Foreskin fibroblast (primary cell): ENCODE measurements at places on chromosomes 1 and 21.

- no peak for DNase-seq
Measured at GRCh38 chr1:217117973-217118465, 394.8 kb upstream of the ESRRG start.

GRCh38 chr21:33278721-33279120, 12.6 kb downstream of the IL10RB start:
- peak; percentile 87 for DNase-seq

DNA sequence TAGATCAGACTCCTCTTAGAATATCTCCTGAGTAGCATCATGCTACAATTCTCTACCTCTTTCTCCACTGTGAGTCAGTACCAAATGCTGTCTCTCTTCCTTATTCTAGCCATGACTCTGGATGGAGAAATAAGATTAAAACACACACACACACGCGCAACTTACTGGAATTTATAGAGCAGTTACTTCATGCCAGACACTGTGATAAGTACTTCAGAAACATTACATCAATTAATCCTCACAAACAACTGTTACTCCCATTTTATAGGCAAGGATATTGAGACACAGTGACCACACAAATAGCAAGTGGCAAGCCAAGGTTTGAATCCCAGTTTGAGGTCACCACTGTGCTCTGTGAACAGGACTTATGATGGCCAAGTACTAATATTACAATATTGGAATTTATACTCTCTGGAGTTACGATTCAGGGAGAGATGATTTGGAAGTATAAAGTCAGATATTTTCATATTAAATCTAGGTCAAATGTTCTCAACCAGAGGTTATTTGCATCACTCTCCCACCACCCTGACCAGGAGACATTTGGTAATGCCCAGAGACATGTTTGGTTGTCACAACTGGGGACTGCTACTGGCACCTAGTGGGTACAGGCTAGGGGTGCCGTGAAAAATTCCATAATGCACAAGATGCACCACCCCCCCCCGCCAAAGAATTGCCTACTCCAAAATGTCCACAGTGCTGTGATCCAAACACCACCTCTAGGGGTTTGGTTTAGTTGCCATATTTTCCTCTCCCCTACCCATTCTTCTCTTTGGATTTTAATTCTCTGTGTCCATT, 221.6 kb downstream of the LTN1 start:
- DNase-seq = peak; percentile 40

DNA sequence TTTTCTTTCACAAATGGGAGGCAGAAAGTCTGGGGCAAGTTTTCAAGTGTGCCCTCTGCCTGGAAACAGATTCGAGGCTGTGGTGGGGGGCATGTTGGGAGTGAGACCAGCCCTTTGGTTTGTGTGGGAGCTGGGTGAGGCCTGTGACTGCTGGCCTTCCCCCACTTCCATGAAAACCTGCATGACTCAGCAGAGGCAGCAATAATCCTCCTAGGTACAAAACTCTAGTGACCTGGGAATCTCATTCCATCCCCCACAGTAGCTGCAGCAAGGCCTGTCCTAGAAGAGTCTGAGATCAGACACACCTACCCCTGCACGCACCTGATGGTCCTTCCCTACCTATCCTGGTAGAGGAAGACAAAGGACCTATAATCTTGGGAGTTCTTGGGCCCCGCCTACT, 42.1 kb upstream of the KIAA0040 start:
- DNase-seq = no peak

DNA sequence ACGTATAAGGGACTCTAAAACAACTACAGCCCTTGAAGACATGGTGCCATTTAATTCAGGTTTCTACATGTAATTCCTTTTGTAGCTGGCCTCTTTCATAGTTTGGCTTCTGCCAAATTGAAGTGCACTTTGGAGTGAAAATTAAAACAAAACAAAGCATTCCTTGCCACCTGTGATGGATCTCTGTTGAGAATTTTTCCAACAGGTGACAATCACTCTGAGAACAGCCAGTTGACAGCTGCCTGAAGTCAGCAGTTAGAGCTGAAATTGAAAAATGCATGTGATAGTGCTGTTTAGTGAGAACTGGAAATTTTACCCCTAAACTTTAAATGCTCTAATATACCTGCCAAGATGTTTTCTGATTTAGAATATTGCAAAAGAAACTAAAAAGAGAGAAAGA, 134.5 kb downstream of the SNX7 start:
- DNase-seq = no peak

- no peak for DNase-seq
Measured at GRCh38 chr1:4825800-4826450, 171.5 kb downstream of the AJAP1 start.

DNA sequence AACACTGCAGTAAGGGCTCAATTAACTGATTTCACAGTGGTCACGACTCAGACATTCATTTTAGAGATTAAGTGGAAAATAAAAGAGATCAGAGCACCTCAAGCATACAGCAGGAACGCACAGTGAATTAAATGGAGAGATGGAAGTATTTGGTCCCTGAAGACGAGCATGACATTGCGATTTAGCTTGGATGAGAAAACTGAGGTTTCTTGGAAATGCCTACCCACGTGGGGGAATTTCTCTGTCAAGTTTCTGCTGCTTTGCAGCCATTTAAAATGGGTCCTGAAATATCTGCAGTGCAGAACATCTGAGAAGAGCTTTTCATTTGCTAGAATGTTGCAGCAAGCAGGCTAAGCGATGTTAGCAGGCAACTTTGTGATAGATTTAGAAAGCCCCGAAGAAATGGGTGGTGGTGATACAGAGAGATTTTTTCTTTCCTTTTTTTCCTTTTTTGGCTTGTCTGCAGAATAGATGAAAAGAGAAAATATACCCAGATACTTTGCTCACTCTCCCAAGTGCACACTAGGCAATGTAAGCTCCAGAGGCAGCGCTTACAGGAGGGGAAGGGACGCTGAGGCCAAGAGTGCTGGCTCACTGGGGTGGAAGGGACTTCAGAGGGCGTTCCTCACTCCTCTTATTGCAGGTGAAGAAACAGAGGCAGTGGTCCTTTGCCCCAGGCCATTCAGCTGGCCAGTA, 258.0 kb downstream of the KCNJ6 start:
- DNase-seq = peak; percentile 3

- DNase-seq = no peak
Measured at GRCh38 chr1:2438038-2438437, 25.7 kb upstream of the PEX10 start.

DNA sequence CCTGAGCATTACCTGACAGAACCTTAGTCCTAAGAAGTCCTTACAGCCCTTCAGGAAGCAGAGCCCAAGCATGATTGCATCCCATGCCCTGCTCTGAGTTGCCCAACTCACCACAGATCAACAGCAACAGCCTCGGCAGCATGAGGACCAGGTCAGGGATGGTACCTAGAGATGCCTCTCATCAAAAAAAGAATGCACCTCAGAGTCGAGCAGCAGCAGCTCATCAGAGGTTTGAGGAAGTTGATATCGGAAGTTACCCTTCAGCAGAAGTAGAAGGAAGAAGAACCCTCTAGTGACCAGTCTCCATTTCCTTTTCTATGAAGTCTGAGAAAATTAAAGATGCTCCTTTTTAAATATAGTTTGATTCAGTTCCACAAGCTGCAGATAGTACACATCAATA, at the start of gene FCRL1:
Gene FCRL1, minus strand, starts transcription at position 225 of the 400 bp plus-strand sequence. Its CDS starts 83 bp downstream, at position 142.
- no peak for DNase-seq

GRCh38 chr1:158177700-158178450, 2.8 kb upstream of the CD1D start:
- DNase-seq = peak; percentile 44

DNA sequence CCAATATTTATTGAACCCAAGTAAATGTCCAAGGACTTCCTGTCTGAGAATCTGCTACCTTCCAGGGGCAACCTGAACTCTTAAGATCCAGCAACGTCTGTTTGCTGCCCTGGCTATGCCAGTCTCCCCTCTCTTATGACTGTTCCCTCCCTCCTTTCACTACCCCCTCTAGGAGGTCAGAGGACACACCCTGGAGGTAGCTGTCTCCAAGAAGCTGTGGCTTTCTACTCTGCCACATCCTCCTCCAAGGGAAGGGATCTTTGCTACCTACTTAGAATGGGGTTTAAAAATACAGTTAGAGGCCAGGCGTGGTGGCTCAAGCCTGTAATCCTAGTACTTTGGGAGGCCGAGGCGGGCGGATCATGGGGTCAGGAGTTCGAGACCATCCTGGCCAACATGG, 3.6 kb upstream of the SMPDL3B start:
- DNase-seq = no peak

GRCh38 chr1:47672622-47673021, 234.8 kb downstream of the FOXD2 start:
- no peak for DNase-seq

- DNase-seq = no peak
Measured at GRCh38 chr1:161307892-161308638, 1.7 kb downstream of the MPZ start.

DNA sequence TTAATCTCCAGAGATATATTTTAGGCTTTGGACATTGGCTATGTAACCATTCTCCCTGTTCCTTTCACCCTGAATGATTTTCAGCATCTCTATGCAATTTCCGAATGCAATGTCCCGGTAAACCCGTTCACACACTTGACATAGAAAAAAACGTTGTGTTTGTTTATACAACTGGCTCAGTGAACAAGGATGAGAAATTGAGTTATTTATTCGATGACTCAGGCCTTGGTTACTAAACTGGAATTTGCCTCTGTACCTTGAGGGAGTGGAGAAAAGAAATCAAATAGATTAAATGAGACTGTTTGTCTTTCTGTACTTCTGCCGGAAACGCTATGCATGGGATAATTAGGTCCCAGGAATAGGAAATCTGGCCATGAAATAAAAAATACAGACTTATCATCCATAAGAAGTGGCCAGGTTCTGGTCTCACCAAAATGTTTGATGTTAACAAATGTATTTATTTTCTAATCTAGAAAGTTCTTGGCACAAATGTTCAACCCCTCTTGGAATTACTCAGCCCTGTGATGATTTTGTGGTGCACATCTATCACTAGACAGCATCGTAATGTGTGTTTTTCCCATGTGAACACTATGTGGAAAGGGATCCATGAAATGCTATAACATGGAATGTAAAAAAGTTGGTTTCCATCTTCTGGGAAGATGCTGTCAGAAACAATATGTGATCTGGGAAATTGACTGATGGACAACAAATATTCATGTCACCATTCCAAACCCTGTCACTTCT, 253.9 kb downstream of the DUSP10 start:
- DNase-seq = peak; percentile 65

GRCh38 chr1:5977494-5978444, 14.5 kb downstream of the NPHP4 start:
- DNase-seq = no peak

GRCh38 chr1:203117611-203118575, 9.6 kb upstream of the ADORA1 start:
- DNase-seq = peak; percentile 78

DNA sequence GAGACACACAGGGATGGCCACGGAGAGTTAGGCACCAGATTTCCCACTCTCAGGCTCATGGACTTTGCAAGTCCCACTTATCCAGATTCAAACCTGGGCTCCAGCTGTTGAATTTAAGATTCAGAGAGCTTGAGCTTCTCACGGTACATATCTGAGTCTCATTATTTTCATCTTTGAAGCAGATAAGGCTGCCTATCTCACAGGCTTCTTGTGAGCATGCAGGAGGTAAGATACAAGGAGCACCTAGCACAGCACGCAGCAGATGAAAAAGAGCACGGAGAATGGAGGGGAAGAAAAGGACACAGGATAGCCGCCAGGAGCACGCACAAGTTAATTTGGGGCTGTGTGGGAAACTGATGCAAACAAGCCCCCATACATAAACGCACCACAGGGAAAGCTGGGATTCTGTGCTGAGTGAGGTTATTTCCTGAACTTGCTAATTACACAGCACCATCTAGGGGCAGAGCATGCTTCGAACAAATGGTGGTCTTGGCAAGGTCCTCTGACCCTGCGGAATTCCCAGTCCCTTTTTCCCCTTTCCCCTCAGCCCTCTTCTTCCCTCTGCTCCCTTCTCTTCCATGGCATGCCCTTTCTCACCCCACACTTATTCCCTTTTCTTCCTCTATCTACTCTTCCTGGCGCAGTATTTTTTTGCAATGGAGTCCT, 134.7 kb upstream of the VANGL1 start:
- no peak for DNase-seq

GRCh38 chr1:41673378-41673777, 188.9 kb upstream of the EDN2 start:
- DNase-seq = no peak

GRCh38 chr1:205472737-205473441, 17.0 kb upstream of the BLACAT1 start:
- DNase-seq = no peak

GRCh38 chr1:169113613-169114119, 7.2 kb downstream of the ATP1B1 start:
- DNase-seq = peak; percentile 94

DNA sequence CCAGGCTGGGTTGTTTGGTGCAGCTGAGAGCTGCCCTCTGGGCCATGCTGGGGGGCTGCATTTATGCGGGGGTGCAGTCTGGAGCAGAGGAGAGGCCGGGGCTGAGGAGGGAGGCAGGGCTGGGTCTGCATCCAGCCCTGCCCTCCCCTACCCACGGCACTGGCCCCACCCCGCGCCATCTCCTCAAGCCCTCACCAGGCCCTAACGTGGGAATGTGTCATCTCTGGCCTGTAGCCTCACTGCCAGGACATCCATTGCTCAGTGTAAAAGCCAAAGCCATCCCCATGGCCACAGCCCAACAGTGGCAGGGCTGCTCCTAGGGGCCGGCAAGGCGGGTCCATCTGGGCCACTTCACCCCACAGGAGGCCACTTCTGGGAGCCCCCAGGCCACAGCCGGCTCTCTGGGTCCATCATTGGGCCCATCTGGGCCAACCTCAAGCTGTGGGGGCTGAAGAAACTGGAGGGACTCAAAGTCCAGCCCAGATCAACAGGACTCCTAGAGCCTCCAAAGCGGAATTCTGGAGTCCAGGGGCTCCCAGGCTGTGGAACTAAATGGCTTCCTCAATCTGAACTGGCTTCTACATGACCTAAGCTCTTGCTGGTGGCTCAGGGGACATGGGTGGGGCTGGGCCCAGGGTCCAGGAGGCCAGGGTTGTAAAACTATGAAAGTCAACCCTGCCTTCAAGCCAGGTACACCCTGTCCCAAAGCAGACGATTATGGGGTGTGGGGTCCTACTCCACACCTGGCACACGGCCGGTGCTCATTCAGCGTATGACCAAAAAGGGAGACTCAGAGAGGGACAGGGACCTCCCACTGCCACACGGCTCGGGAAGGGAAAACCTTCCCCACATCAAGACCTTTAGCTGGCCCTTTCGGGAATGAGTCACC, 32.6 kb downstream of the RUNX3 start:
- no peak for DNase-seq

GRCh38 chr21:38999161-38999560, 184.1 kb downstream of the PSMG1 start:
- DNase-seq = peak; percentile 54
